ENCODE measurements at places on chromosomes 3 and 15.

DNA sequence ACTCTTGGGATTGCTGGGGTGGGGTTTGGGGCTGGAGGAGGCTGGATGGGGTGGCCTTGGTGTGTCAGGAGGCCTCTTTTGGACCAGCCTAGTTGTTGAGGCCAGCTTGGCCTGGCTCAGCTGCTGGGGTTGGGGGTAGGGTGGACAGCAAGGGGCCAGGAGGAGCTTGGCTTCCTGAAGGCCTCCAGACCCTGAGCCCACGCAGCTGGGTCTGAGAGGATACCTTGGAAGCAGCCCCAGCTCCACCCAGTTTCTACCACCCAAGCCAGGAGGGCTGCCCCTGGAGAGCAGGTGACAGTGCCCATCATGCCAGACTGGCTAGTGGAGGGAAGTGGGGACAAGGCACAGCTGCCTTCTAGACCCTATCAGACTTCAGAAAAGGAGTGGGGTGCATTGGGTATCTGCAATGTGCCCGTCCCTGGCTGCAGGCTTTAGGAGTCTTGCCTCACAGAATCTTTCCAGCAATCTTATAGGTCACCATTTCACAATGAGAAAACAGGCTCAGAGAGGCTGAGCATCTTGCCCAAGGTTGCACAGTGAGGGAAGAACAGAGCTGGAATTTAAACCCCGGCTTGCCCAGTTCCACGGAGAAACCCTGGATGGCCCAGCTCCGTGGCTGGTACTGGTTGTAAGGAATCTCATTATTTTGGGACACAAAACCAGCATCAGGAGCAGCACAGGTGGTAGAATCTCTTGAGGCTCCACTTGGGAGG is 83.0 kb downstream of the LINGO1 start:
- no peak for DNase-seq

DNA sequence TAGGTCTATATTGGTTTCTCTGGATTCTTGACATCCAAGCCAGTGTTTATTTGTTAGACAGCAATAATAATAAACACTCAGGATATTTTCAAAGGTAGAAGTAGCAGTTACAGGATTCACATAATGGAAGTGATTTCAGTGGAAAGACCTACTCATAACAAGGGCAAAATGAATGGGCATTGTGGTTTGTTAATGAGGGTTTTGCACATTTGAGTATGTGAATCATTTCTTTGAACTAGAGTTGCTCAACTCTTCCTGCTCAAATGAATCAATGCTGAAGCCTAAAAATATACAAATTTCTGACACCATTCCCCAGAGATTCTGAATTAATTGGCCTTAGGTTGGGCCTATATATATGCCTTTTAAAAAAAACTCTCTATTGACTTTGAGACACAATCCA is 4.1 kb upstream of the COL6A5 start:
- no peak for DNase-seq

- DNase-seq = no peak
Measured at GRCh38 chr3:21154911-21155310, 596.1 kb downstream of the ZNF385D start.

- no peak for DNase-seq
Measured at GRCh38 chr15:94001255-94001801, 230.0 kb upstream of the MCTP2 start.

DNA sequence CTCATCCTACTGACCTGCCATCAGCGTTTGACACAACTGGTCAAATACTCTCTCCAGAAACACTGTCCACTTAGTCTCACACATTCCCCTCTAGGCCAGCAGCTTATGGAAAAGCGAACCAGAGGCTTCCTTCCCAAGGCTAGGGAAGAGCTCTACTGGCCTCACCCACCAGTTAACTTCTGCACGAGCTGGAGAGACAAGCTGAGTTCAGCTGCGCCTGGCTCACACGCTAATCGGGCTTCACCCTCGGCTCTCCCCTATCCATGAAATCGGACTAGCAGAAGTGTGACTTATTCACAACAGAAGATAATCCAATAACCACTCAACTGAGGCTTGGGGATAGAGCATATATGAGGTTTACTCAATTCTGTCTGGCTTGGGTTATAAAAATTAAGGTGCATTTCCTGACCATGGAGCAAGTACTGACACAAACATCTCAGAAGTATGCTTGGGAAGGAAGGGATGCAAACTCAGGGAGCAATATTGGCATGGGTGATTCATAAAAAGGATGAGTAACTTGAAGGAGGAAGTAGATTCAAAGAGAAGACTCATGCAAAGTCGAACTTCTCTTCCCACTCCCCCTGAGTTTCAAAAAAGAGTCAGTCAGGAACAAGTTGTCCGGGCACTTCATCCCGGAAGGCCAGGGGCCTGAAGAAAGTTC is 73.1 kb downstream of the XXYLT1 start:
- no peak for DNase-seq

GRCh38 chr3:94024385-94024784 is 4.0 kb downstream of the STX19 start:
- DNase-seq = no peak

- DNase-seq = no peak
Measured at GRCh38 chr3:46557814-46558183, 8.3 kb downstream of the LRRC2 start.

- DNase-seq = no peak
Measured at GRCh38 chr3:194075802-194076460, 60.0 kb upstream of the HES1 start.

DNA sequence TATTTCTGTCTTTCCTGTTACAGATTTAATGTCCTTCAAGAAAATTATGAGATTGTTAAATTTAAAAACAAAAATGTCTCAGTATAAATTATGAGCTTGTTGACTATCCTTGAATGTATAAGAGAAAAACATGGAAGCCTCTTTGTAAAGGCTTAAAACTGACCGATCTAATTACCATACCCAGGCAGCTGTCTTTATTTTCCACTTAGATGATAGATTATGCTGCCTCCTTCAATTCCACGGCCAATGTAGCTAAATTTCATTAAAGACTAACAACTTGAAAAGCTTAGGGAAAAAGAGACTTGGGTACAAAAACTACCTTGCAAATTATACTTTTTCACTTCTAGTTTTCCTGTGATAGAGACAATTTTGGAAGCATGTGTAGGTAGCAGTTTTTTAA is 88.3 kb downstream of the ATP10A start:
- DNase-seq = no peak

DNA sequence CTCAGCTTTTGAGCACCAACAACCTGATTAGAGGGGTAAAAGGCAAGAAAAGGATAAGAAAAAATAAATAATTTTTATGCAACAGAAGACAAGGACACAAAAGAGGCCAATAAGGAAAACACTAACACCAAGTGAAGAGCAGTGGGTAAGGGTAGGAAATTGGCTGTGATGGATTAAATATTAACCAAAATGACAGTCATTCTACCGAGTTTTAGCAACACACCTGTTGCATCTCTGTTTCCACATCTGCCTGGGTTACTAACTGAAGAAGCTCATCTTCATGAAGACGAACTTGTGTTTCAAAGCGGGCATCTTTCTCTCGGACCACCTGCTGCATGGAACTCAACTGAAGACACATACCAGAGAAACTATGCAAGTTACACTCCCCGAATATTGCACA is 30.1 kb downstream of the GOLGB1 start:
- DNase-seq = no peak

- no peak for DNase-seq
Measured at GRCh38 chr15:69513450-69513960, 60.9 kb downstream of the RPLP1 start.

DNA sequence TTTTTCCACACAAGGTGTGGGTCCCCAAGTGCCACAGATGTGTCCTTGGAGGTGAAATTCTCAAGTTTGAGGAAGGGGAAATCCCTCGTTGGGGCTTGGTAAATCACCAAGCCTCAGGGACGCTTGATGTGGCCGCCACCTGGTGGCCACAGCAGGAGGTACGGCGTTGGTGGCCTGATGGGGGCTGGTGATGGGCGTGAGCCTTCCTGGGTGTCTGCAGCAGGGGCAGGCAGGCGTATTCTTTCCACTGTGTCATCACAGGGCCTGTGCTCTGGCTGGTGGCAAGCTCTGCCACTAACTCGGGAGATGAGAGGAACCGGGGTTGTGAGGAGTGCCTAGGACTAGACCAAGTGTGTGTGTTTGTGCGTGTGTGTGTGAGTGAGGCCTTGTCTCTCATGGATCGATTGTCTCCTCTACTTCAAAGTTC is 4.2 kb downstream of the ACOX2 start:
- peak; percentile 84 for DNase-seq

- no peak for DNase-seq
Measured at GRCh38 chr3:118075873-118076272, 958.8 kb downstream of the IGSF11 start.

GRCh38 chr15:49876401-49877038 is 242.5 kb downstream of the ATP8B4 start:
- no peak for DNase-seq

DNA sequence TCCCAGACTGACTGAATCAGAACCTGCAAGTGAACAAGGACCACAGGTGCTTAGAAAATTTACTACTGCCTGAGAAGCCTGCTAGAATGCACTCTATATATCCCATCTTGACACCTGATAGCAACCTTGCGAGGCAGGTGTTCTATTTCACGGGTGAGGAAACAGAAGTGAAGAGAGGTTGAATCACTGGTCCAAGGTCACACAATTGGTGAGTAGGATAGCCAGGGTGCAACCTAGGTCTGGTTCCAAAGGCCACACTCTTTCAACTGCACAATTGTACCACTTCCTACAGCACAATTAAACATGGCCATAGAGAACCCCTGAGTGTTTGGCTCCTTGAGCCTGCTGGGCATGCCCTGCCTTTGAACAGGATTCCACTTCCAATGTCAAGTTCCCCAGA is 87.0 kb downstream of the RAB11A start:
- no peak for DNase-seq

GRCh38 chr3:139521816-139522215 is 17.7 kb downstream of the RBP1 start:
- no peak for DNase-seq

- DNase-seq = no peak
Measured at GRCh38 chr15:94265982-94266381, 34.6 kb downstream of the MCTP2 start.

GRCh38 chr3:32437896-32438295 is 46.2 kb downstream of the CMTM7 start:
- DNase-seq = no peak

DNA sequence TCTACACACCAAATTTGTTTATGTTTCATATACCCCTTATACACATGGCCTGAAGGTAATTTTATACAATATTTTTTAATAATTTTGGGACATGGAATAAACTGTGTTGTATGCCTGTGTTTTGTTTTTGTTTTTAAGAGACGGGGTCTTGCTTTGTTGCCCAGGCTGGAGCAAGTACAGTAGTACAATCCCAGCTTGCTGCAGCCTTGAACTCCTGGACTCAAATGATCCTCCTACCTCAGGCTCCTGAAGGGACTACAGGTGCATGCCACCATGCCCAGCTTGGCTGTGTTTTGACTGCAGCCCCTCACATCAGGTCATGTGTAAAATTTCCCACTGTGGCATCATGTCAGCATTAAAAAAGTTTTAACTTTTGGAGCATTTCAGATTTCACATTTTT is 18.6 kb downstream of the SETD2 start:
- no peak for DNase-seq

DNA sequence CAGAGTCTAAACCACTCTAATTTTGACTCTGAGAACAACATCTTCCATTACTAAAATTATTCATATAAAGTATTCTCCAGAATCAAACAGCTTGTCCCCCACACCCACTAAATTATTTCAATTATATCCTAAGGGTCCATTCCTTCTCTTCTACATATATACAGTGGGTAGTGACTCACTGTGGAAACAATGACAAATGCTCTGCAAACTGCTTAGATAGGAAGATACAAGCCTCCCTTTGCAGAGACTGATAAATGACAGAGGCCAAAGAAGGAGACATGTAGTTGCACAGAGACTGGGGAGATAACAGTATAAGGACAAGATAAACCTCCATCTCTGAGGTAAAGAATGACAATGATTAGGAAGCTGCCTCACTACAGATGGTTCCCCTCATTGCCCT is 1087.4 kb downstream of the AGBL1 start:
- no peak for DNase-seq

GRCh38 chr3:191987831-191988350 is 526.9 kb downstream of the PYDC2 start:
- no peak for DNase-seq

DNA sequence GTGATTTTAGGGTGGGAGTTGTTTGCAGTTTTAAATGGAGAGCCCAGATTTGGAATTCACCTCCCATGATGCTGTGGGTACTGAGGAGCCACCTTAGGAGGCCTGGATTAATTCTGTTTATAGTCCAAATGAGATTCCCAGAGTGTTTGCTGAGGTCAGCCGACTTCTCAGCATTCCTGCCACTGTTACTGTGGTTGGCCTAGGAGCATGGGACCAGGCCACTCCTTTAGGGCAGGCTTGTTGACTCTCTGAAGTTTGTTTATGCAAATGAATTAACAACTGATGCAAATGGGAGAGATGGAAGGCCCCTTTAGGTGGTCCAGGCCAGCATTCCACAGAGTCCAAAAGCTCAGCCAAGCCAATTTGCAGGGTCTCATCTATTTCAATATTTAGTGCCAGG is 46.1 kb downstream of the CACNA2D3 start:
- DNase-seq = no peak

- DNase-seq = no peak
Measured at GRCh38 chr15:101267320-101268104, 9.8 kb downstream of the SELENOS start.

GRCh38 chr3:120477781-120478180 is 27.0 kb upstream of the FSTL1 start:
- DNase-seq = no peak

GRCh38 chr15:23828786-23829185 is 141.7 kb upstream of the NDN start:
- no peak for DNase-seq

DNA sequence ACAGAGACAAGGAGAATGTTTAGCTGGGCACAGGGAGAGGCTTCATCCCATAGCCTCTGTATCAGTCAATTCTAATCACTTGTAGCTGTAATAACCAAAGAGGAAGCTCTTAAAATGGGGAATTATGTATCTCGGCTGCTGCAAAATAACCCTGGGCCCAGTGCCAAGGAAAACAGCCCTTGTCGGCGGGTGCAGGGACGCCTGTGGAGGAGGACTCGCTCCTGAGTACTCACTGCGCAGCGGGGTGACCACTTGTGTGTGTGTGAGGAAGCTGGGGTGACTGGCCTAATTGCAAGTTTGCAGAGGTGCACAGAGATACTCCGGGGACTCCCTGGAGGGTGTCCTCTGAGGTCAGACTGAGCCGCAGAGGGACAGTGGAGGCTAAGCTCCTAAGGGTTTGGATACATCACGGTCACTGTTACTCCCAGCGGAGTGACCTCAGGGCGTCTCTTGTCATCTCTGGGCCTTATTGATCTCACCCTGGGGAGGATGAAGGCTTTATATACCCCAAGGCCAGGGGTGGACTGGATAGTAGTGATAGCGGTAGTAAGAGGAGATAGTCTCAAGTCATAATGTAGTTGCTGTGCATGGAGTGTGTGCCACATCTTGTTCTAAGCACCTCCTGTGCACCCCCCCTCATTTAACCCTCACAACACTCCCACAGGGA is 37.2 kb downstream of the SLC6A6 start:
- no peak for DNase-seq

- DNase-seq = no peak
Measured at GRCh38 chr3:158918008-158918407, 116.2 kb downstream of the MFSD1 start.

- DNase-seq = no peak
Measured at GRCh38 chr3:141528800-141529199, 42.0 kb downstream of the RASA2 start.

All from CD4-positive, alpha-beta T cell treated with Interleukin-10 for 1 hour (primary cell).